Mammary epithelial cell (primary cell): ENCODE measurements at places on chromosomes 4 and X. TPM values are rescaled to one million over a fixed set of nuclear protein-coding genes. Genes with fewer than 3 reads are reported as not detected.
A peak's percentile ranks its signal among the peaks of the same experiment; 100 is the strongest.

- DNase-seq, result no peak
Observed at GRCh38 chr4:169384779-169385178, 114.0 kb upstream of the SH3RF1 start.

The PDLIM3 gene
- 9.0 TPM for total RNA-seq

GRCh38 chrX:120366794-120367193 is 4.9 kb downstream of the ATP1B4 start:
- DNase-seq, result no peak

The NCAPG gene
- total RNA-seq, result 2.0 TPM

GRCh38 chr4:29540439-29541102 is 1179.6 kb upstream of the PCDH7 start:
- peak; percentile 1 for DNase-seq

The SPARCL1 gene
- total RNA-seq, result 1.2 TPM

GRCh38 chr4:139209470-139210063 is 32.5 kb upstream of the ELF2 start:
- DNase-seq, result no peak

The DCAF16 gene
- 28.5 TPM for total RNA-seq

GRCh38 chrX:113551919-113552318 is 711.3 kb upstream of the AMOT start:
- no peak for DNase-seq

- peak; percentile 18 for DNase-seq
Observed at GRCh38 chrX:101485212-101485949, at the start of gene ARMCX4. Gene ARMCX4 (plus strand): TSS chrX:101485456. CDS start chrX:101488590, 3,134 bp downstream.

- no peak for DNase-seq
Observed at GRCh38 chrX:145818186-145819113, 821 bp downstream of the SLITRK2 start.

The NKX6-1 gene
- not detected in 2 replicates for total RNA-seq

The FGF5 gene
- 0.17 TPM for total RNA-seq

GRCh38 chr4:76153356-76153755 is 5.2 kb upstream of the NUP54 start:
- no peak for DNase-seq

- no peak for DNase-seq
Observed at GRCh38 chr4:79959652-79960051, 113.4 kb downstream of the ANTXR2 start.

DNA sequence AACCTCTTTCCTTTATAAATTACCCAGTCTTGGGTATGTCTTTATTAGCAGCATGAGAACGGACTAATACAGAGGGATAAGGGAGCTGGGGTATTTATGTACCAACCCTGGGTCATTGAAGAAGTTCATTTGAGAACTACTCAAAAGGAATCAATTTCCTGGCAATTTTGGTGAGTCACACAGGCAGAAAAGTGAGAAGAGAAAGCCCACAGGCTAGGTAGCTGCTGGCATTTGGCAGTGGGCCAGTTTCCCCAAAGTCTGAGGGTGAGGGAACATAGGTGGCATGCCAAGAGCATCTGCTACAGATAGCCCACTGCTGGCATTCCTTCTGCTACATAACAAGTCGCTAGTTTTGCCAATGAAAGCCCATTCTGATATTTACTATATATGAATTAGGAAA is 411.2 kb downstream of the MID1IP1 start:
- no peak for DNase-seq

The PF4V1 gene
- not detected in 2 replicates for total RNA-seq

DNA sequence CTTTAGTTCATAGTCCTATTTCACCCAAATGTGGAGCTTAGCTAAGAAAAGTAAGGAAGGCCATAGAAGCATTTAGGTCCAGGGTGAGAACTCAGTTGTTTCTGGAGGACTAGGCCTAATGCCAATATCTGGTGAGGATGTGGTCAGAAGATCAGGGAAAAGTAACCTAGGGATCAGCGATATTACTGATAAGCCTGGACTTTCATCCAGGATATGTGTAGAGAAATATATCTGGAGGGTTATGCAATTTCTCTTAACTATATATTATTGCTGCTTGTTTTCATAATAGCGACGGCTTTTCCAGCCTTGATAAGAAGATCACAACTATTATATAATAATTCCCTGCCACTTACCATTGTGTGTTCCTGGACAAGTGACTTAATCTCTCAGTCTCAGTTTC is 81.1 kb downstream of the FRAS1 start:
- no peak for DNase-seq

The GPR143 gene
- not detected for total RNA-seq

- peak; percentile 35 for DNase-seq
Observed at GRCh38 chrX:8743126-8743732, 11.3 kb upstream of the ANOS1 start.

DNA sequence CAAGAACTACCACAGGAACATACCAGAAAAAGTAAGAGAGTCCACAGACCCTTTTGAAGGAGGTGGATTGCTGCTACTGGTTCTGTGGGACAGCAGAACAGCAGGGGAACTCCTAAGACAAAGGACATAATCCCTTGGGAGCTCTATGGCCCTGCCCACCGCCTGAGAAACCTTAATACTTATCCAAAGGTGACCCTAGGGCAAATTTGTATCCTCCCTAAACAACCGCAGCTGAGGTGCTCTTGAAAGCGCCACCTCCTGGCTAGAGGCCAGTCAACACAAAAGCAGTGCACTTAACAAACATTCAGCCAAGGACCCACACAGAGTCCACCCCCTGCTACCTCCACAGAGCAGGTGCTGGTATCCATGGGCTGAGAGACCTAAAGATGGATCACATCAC is 136.8 kb downstream of the ADAM29 start:
- no peak for DNase-seq

DNA sequence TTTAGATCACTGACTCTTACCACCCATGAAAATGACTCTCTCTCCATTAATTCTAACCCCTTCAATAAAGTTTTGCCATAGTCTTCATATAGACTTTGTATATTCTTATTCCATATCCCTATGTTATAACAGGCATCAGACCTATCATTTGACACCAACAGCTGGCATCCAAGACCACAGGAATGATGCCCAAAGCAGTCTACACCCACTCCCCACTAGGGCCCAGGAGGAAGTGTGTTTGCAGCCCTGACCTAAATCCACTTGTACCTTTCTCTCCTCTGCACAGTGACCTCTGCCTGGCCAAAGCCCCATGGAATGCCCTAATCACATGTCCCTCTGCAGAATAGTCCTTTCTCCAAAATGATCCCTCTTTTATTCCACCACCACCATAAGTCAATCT is 219.2 kb downstream of the CBR4 start:
- DNase-seq, result no peak

GRCh38 chrX:26376037-26376708 is 160.2 kb downstream of the MAGEB5 start:
- no peak for DNase-seq

GRCh38 chrX:119579414-119579813 is 5.1 kb downstream of the UBE2A start:
- no peak for DNase-seq

DNA sequence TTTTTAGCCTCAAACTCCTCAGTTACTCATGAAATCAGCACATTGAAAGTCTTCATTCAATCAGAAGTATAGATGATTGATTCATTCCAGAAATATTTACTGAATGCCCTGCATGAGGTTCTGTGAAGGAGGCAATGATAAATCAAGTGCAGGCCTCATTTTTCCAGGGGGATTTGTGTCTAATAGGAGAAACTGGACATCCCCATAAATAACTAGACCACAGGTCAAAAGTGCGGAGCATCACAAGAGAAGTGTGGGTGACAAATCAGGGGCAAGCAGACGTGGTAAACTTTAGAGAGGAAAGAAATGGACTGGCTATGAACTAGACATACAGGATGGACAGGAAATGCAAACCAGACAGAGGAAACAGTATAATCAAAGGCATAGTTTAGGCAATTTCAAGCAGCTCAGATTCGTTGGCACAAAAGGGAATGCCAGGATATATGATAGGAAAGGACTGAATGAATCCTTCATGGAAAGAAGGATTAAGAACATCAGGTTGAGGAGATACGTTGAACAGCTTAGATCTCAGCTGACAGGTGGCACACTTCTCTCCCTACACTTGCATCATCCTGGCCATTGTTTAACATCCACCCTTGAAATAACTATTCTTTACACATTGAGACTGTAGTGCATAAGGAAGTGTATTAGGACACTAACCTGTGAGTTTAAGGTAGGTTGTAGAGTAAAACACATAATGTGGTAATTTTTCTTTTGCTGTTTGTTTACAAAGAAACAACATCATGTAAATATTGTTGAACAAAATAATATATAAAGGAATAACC is 69.6 kb upstream of the RASGEF1B start:
- DNase-seq, result no peak

The LGI2 gene
- total RNA-seq, result not detected in 2 replicates

- no peak for DNase-seq
Observed at GRCh38 chr4:85565761-85566480, 91.0 kb downstream of the ARHGAP24 start.

DNA sequence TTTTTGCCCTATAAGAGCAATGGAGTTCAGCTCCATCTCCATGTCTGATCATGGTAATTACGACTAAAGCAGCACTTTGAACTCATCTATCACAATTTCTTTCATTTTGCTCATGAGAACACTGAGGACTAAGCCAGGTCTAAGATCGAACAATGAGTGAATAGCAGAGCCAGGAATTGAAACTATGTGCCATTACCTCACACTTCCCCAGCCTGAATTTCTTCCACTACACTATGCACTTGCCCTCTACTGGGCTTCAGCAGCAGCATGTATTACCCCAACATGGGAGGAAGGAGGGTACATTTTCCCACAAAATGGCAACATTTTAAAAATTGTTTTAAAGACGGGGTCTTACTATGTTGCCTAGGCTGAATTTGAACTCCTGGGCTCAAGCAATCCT is 274.7 kb upstream of the FGF13 start:
- DNase-seq, result peak; percentile 4

DNA sequence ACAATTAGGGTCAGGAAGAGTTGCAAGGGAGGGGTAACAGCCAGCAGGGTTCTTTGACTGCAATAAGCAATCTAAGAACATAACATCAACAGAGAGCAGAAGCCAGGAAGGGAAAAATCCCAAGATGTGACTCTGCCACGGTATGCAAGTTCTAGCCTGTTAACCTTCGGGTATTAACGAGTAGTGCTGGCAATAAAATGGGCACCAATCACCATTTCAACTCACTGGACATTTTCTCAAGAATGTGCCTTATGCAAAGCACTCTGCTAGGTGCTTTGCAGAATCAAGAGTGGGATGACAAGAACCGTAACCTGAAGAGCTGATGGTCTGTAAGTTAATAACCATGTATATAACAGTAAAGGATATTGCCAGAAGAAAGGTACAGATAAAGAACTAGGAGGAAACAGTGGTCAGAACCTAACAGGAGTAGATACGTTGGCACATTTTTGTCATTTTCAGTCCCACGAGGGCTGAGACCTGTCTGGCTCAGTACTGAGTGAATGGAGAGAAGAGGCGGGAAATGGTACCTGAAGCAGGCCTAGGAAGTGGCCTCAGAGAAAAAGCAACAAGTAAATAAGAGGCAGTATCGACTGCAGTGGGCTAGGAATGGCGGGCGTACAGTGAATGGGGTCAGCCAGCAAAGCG is 2.7 kb downstream of the ELOVL6 start:
- peak; percentile 83 for DNase-seq

GRCh38 chr4:47274901-47275300 is 188.6 kb downstream of the COMMD8 start:
- DNase-seq, result no peak

GRCh38 chrX:148728901-148729300 is 228.5 kb downstream of the AFF2 start:
- peak; percentile 11 for DNase-seq

The NR3C2 gene
- total RNA-seq, result 1.2 TPM

- peak; percentile 12 for DNase-seq
Observed at GRCh38 chr4:20474119-20474518, 222.4 kb downstream of the SLIT2 start.

DNA sequence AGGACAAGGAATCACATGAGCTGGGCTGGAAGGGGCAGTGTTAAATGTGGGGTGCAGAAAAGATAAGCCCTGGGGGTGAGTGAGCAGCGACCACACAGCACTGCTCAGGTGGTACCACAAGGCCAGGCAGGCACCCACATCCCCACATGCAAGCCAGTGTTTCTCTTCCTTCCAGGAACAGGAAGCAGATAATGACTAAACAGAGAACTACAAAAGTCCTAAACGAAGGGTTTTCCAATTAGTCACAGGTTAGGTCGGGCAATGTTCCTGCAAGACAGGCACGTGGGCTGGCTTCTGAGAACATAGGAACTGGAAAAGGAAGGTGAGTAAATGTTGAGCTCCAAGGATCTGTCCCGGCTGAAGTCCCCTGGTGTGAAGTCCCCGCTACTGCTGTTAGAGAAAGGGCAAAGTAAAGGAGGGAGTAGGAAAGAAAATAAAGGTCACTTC is 19.5 kb downstream of the RELL1 start:
- peak; percentile 92 for DNase-seq

DNA sequence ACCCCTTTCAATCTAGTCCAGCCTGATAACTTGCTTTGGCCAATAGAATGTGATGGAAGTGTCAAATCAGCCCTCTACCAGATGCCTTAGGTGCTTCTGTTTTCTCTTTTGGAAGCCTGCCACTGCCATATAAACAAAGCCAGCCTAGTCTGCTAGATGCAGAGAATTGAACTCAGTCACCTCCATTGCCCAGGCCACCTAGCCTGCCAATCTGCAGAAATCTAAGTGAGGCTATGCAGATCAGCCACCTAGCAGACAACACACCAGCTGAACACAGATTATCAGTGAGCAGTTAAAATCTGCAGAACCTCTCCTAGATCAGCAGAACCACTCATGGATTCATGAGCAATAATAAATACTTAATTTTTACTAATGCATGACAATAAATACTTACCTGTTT is 1108.2 kb downstream of the PCDH18 start:
- no peak for DNase-seq

The ERCC6L gene
- total RNA-seq, result 1.1 and 7.0 TPM in 2 replicates

- peak; percentile 33 for DNase-seq
Observed at GRCh38 chrX:132488180-132488705, 595 bp downstream of the MBNL3 start.

DNA sequence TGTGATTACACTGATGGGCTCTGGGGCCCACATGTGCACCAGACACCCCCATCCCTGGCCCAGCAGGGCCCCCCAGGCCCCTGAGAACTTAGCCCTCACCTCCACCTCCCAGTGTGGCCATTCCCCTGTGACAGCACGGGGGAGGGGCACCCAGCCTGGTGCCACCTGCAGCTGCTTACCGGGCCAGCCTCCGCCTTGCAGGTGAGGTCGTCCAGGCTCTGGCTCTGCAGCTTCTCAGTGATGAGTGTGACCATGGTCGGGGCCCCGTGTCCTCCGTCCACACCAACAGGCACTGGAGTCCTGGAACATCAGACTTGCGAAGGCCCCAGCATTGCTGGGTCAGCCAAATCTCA is 15.6 kb downstream of the FAM53A start:
- no peak for DNase-seq

DNA sequence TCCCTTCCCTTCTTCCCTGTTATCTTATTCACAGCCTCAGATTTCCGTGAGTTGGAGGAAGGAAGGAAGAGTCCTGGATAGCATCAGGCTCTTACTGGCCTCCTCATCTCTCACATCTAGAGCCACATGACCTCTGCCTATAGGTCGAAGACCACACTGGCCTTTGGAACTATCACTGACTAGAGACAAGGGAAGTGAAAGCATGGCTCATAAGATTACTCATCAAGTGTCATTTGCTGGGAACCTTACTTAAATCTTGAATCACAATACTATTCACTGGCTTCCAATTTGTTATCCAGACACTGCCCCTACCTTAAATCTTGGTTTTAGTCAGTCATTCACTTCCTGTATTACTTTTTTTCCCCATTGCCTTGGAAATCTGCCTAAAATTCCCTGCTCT is 61.6 kb upstream of the MTMR8 start:
- no peak for DNase-seq

The ZNF718 gene
- 11.8 TPM for total RNA-seq
